ENCODE measurements at places on chromosomes 2 and 18.

GRCh38 chr18:50992351-50992762, 24.5 kb downstream of the ELAC1 start:
- DNase-seq: no peak

- DNase-seq: no peak
Observed at GRCh38 chr2:8389431-8390108, 292.3 kb upstream of the ID2 start.

- DNase-seq: no peak
Observed at GRCh38 chr2:145416640-145417039, 896.7 kb upstream of the ZEB2 start.

DNA sequence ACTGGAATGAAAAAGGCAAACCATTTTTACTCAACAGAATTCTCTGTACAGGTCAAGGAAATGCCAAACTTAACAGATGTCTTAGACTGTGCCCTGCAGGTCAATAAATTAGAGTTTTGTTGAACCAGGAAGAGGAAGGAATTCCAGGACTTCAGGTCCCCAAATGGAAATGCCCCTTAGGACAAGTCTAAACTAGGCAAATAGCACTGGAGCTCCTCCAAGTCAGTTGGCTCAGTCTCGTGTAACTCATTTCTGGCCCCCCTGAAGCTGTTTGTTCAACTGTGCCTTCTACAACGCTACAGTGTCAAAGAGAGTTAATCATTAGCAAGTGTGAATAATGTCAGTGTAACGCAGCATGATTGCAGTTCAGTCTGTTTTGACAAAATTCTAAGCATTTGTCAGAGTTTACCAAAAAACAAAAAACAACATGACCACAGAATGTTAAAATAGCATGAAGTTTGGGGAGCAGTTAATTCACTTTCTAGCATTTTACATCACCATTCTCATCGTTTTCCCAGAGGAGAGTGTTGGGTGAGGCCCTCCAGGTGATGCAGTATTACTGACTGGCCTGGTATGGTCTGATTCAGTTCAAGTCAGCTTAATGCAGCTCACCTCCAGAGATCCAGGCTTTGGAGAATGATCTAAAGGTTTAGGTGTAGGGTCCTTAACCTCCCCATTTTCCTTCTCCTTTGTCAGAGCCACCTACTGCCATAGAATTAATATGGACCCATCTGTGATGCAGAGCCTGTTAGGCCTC, 108.1 kb downstream of the AQP4 start:
- no peak for DNase-seq

DNA sequence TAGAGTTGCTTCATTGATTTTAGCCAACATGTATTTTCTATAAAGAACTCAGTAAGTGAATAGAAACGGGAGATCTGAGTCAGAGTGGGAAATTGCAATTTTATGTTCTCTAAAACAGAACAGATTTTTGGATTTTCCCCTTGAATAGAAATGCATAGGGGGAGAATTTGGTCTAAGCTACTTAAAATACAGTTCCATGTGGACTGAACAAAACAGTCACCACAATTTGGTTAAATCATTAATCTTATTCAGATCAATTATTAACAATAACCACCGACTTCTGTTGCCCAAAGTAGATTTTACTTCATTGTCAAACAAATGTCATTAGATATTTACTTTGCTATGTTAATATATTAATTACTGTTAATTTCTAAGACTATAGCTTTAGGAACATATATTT, 107.7 kb downstream of the SCG2 start:
- no peak for DNase-seq

DNA sequence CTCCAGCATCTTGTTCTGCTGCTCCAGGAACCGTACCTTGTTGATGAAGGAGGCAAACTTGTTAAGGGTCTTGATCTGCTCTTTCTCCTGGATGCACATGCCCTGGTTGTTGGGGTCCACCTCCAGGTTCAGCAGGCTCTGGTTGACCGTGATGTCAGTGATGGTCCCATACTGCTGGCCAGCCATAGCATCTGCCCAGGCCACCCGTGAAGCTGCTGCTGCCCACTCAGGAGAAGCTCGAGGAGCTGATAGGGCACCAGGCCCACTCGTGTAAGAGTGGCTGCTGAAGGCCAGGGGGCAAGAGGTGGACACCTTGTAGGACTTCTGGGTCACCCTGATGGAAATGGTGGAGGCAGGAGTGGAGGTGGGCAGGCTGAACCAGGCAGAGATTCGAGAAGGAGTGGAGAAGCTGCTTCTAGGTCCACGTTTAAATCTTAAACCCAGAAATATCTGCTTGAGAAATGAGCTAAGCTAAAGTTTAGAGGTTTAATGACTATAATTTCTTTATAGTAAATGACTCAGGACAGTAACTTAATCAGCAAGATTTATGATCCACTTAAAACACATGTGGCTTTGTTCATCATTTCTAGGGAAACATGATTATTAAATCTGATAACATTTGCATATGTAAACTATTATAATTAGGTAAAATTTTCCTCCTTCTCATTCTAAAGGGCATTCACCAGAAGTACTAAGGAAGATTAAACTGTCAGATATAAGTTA, 358.7 kb upstream of the SETBP1 start:
- no peak for DNase-seq

GRCh38 chr2:225739328-225739727, 339.8 kb downstream of the NYAP2 start:
- no peak for DNase-seq

- no peak for DNase-seq
Observed at GRCh38 chr2:46252891-46253659, 44.1 kb upstream of the EPAS1 start.

DNA sequence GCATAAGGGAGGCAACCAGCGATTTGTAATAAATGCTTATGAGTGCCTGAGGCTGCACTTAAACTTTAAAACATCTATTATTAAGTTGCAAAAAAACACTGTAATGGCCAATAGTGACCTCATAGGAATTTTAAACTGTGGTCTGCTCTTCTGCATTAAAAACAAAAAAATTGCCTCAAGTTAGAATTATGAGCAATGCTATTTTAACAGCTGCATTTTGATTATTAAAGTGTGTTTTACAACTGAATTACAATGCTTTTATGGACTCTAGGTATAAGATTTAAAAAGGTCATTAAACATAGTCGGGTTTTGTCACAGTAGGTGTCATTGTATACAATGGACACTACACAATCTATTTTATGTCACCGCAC, 528.7 kb upstream of the FANCL start:
- DNase-seq: no peak

- no peak for DNase-seq
Observed at GRCh38 chr2:48140586-48140985, 234.3 kb upstream of the FBXO11 start.

DNA sequence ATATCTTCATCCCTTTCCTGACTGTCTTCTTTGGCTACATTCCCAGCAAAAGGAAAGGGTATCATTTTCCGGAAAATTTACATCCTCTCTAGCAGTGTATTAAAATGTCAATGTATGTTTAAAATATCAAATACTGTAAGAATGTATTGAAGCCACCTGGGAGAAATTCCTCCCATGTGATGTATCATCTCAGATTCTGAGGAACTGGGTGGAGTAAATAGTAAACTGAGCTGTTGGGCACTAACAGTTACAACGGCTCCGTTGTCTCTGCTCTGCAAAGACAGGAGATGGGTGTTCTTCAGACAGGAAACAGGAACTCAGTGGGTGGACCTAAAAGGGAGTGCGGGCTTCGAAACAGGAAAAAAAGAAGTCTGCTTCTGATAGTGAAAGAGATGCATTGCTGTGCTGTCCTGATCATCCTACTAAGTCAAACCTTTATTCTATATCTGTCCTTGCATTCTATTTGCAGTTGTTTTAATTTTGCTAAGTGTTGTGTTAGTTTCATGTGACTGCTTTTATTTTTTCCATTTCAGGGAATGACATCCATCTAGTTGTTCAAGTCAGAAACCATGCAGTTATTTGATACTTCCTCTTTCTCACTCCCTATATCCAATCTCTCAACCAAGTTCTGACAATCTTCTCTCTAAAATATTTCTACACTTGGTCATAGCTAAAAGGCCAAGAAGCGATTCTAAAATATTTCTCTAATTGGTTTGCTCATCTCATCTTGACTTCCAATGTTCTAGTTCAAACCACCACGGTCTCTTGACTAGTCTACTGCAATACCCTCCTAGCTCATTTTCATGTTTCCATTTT, 19.4 kb downstream of the DOK1 start:
- no peak for DNase-seq

DNA sequence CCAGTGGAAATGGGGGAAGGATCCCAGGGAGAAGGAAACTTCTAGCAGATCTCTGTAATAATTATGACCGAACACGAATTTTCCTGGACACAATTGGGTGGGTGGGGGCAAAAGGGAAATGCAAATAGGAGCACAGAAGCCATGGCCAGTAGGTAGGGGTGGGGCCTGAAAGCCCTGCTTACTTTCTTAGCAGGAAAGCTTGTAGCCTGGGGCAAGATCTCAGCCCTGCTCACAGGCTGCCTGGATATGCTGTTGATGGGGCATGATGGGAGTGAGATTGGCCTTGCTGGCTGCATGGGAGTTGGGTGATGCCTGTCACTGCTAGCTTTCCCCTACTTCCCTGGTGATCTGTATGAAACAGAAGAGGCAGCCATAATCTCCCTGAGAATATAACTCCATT, 45.9 kb upstream of the SPOPL start:
- no peak for DNase-seq

DNA sequence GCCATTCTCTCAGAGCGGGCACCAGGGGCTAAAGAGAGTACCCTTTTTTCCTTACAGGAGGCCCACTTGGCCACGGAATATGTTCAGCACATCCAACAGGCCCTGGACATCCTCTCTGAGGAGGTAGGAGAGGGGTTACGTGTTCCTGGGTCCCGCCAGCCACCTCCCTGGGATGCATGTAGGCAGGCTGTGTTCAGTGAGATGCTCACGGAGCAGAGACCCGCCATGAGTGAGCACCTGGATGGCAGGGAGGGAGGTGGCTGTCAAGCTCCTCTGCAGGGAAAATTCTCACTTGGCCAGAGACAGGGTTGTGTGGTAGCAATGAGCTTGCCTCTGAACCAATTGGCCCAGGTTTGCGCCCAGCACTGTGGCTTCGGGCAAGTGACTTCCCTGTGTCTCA, 123.1 kb upstream of the PPP1CB start:
- DNase-seq: no peak

DNA sequence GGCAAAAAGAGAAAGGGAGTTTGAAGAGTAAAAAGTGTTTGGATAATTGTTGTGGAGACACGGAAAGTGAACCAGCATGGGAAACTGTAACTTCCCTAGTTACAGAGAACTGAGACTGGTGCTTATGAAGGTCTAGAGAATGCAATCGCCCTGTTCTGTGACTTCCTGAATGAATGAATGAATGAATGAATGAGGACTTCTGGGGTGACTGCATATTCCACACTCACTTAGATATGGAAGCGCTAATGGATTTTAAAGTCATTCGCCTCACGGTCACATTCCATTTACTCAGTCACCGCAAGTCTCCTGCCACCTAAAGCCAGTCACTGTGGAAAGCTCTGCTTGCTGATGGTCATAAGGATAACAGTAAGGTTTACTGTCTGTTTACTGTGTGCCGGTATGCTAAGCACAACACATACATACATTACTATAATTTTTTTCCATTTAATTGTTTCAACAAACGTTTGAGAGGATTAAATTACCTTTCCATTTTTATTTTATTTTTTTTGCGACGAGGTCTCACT, 138.2 kb downstream of the CABLES1 start:
- DNase-seq: no peak

DNA sequence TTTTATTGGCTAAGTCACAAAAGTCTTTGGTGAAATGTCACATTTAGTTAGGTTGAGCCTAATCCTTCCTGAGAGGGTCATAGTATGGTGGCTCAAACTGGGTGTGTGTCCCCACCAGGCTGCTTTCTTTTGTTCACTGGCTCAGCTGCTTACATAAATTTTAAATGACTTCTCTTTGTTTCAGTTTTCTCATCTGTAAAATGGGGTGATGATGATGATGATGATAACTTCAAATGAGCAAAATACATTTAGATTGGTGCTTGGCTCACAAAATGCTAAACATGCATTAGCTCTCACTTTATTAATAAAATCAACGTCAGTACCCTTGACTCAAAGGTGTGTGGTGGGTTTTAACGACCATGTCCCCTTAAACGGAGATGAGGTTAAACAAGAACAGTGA, 7.2 kb upstream of the TAF1B start:
- DNase-seq: no peak

GRCh38 chr2:202479090-202479489, 103.0 kb downstream of the BMPR2 start:
- DNase-seq: no peak

DNA sequence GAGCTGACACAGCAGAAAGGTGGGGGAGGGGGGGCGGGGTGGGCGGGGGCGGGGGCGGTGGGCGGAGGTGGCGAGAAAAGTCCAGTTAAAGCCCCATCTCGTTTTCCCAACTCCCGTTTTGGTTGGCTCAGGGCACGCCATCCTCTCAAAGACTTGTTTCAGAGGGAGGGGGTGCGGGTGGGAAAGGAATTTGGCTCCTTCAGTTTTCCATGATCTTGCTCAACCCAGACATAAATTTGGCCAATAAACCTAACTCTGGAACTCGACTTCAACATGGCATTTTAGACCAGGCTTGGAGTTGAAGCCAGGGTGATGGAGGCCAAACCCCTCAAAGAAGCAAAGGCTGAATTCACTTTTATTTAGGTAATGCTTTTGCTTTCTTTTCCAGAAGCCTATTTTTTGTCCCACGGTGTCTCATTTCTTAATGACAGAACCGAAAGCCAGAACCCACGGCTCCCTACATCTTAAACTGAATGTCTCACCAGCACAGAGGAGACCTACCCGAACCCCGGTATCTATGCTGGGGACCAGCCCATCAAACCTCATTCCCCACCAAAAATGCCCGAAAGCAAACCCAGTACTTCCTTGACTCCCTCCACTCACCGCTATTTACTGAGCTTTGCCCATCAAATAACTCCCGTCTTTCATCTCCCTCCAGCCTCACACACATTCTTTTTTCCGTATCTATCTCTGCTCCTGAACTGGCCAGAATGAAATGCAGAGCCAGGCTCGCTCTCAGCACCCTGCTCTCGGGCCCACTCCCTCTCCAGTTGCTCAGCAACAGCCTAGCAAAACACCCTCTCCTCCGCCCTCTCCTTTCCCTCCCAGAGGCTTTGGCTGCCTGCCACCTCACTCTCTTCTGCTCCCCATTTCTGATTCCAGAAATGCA, 4.3 kb downstream of the IGFBP5 start:
- DNase-seq: no peak

DNA sequence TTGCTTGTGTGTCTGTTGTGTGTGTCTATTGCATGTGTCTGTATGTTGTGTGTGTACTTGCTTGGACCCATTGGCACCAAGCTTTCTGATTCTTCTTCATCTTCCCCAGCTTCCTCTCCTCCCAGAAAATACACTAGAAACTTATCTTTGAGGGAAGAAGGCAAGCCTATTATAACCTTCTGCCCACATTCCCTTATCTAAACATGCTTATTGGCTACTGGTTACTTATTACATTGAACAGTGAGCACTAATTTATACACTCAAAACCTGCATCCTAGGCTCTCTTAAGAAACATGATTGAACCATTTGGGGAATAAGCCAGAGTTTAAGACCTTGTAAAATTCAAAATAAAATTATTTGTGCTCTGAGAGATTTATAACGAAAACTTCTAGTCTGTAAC, 26.5 kb downstream of the SLC9A4 start:
- no peak for DNase-seq

- DNase-seq: no peak
Observed at GRCh38 chr2:23627236-23628009, 242.4 kb downstream of the KLHL29 start.
